ENCODE measurements at places on chromosomes 13 and 19. TPM values are rescaled to one million over a fixed set of nuclear protein-coding genes. Genes with fewer than 3 reads are reported as not detected.
A peak's percentile ranks its signal among the peaks of the same experiment; 100 is the strongest.

The GMIP gene
- total RNA-seq: 19.0 TPM

The ZNF610 gene
- total RNA-seq: 0.67 TPM

- DNase-seq: no peak
Measured at GRCh38 chr19:42375415-42376176, 14.5 kb downstream of the CNFN start.

GRCh38 chr19:30626626-30626966 lies 254.4 kb downstream of the ZNF536 start:
- no peak for DNase-seq

The SKA3 gene
- 2.5 TPM for total RNA-seq

GRCh38 chr13:40318366-40318765 lies 348.1 kb downstream of the FOXO1 start:
- DNase-seq: no peak

GRCh38 chr19:48451624-48452023 lies 3.8 kb upstream of the KCNJ14 start:
- no peak for DNase-seq

The SOX1 gene
- 0.29 TPM for total RNA-seq

The ZIK1 gene
- total RNA-seq: 12.7 TPM

The SLC1A6 gene
- 3.3 TPM for total RNA-seq

DNA sequence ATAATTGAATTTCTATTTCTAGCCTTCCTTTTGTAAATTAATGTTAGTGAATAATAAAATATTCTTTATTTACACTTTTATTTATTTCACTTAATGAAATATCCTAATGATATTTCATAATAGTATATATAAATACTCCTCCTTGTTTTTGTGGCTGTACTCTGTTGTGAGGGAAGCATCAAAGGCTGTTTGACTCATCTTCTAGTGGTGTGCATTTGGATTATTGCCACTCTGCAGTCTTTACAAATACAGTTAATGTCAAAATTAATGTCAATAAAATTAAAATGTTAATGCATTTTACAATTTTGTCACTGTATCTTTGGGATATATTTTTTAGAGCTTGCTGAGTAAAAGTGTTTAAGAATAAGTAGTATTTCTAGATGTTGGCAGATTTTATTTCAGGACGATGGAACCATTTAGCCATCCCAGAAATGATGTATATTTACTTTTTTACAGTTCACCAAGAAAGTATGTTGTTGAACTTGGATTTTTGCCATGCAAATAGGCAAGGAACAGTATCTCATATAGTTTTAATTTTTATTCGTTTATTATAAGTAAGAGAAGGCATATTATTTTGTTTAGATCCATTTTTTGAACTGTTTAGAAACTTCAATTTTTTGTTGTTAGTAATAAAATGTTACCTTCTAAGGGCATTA lies 281.2 kb upstream of the SLITRK6 start:
- no peak for DNase-seq

The CASP14 gene
- 346 TPM for total RNA-seq

DNA sequence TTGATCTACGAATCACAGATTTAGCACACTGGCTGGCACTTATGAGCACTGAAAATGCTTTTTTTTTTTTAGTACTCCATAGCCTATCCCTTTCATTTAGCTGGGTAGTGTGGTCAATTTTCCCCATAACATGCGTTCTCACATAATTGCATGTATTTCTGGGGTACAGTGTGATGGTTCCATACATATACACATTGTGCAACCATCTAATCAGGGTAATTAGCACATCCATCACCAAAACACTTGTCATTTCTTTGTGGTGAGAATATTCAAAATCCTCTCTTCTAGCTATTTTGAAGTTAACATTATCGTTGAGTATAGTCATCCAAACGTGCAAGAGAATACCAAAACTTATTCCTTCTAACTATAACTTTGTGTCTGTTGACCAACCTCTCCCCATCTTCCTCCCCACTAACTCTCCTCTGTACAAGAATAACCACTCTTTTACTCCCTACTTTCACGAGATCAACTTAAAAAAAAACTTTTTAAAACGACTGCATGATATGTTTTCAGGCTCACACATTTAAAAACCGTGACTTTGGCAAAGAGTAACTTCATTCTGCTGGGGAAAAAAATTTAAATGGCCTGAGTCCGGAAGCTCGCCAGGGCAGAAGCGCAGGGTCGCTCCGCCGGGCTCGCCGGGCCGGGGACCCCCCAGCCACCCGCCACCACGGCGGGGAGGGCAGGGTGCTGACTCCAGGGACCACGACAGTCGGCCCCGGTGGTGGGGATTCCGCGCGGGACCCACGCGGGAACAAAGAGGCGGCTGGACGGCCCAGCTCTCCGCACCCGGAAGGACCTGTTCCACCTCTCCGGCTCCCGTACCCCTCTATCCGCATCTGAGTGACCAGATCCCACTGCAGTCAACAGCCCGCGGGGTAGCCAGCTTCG lies 868 bp upstream of the UBAC2 start:
- DNase-seq: no peak

GRCh38 chr19:10193790-10194499 lies 808 bp downstream of the DNMT1 start:
- peak; percentile 90 for DNase-seq

DNA sequence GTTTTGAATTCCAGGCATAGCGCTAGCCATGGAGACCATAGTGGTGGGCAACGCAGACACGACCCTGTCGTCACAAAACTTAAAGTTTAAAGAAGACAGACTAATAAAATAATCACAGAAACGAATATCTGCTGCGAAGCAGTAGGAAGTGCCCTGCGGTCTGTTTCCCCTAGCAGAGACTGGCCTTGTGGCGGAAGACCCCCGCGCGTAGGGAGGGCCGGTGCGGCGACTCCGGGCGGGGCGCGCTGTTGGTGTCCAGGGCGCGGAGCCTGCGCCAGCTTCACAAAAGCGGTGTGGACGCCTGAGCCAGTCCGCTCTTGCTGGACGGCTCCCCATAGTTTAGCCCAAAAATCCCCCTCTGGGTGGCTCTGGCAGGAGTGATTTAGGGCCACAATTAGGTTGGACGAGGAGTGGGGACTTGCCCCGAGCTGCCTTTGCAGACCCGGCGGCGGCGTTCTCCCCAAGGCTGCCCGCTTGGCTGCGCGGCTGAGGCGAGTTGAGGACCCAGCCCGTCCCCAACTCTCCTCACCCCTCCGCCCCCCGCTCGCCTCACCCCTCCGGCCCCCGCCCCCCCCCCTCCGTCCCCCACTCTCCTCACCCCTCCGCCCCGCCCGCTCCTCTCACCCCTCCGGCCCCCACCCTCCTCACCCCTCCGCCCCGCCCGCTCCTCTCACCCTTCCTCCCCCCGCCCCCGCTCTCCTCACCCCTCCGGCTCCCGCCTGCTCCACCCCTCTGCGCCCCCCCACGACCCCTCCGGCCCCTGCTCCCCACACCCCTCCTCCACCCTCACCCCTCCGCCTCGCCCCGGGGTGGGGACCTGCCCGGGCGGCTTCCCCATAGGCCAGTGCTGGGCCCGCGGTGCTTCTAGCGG lies 14.2 kb upstream of the LATS2 start:
- no peak for DNase-seq

Data from lower leg skin (tissue), 4 donors.